HT-29 (cell line): ENCODE measurements at places on chromosomes 6 and 20. TPM values are rescaled to one million over a fixed set of nuclear protein-coding genes. Genes with fewer than 3 reads are reported as not detected.

DNA sequence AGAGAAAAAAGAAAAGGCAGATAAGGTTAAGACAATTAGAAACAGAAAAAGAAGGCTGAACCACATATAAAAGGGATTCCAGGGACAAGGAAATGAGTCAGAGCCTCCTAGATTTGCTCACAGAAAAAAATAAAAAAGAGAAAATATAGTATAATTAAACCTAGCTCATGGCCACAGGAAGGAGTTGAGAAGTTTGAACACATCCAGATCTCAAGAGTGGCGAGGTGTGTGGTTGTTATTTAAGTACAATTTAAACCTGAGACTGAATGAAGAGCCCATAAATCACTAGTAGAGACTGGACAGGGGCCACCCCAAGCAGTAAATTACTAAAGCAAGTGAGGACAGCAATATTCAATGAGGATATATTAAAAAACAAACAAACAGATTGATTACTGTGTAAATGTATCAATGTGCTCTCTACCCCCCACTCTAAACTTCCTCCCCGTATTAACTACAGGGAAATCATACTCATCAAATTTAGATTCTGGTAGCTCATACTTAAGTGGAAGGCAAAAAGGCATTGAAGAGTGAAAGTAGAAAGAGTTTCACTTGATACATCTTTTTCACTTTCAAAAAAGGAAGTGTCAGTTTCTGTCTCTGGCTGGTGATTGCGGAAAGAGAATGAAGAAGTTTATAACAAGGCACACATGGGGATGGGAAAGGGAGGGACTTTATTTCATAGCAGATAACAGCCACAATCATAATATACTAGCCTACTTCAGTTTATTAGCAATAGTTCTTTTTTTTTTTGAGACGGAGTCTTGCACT is 49.3 kb upstream of the SCAF8 start:
- no peak for DNase-seq

- peak; percentile 24 for DNase-seq
Measured at GRCh38 chr6:122657601-122658000, 47.4 kb downstream of the PKIB start.

POU5F1 gene
- 1.7 and 2.6 TPM in 2 replicates for total RNA-seq

DNA sequence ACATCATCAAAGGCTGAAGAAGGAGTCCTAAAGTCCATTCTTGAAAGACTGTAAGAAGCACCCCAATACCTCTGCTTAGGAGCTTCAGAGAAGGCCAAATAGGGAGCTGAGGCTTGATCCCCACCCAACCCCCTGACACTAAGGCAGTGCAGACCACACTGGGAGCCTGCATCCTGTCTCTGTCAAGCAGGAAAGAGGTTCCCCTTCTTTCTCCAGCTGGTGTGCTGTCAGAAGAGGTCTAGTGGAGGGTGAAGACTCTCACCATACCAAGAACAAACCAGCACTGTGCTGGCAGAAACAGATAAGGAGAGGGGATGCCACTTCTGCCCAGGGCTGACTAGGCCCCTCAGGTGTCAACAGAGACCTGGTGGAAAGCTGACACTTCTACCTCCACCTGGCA is 19.9 kb downstream of the GZF1 start:
- DNase-seq, result no peak

GRCh38 chr20:48721324-48722001 is 106.3 kb downstream of the PREX1 start:
- DNase-seq, result no peak

- no peak for DNase-seq
Measured at GRCh38 chr20:44765091-44765490, 19.4 kb downstream of the KCNK15 start.

DEFB132 gene
- not detected in 2 replicates for total RNA-seq

DNA sequence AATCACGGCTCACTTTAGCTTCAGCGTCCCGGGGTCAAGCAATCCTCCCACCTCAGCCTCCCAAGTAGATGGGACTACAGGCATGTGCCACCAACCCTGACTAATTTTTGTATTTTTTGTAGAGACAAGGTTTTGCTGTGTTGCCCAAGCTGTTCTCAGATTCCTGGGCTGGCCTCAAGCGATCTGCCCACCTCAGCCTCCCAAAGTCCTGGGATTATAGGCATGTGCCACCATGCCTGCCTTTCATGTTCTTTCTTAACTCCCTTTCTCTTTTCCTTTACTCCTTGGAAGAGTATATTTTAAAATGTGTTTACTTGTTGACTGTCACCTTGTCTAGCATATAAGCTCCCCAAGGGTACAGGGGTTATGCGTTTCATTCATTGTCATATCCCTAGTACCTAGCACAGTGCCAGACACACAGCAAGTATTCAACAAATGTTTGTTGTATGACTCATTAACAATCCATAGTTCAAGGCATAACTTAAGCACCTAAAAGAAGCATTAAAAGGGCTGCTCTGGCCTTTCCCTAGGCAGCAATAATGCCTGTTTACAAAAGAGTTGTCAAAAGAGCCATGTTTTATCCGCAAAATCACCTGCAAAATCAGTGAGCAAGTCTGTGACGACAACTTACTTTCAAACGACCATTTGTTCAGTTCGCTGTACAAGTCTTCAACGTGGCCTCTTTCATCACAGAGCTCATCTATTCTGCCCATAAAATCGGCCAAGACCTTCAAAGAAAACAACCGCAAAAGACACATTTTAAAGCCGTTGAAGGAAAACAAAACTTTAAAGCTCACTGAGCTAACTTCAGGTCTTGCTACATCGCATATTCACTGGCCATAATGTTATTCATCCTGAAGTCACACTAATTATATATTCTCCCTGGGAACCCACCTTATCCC is 4.6 kb downstream of the CYP24A1 start:
- peak; percentile 74 for DNase-seq

- no peak for DNase-seq
Measured at GRCh38 chr20:44083220-44083933, 103.6 kb downstream of the JPH2 start.

GJA1 gene
- 0.03 TPM in 1 of 2 replicates, not detected in the other for total RNA-seq

TGM2 gene
- 253 and 254 TPM in 2 replicates for total RNA-seq
